ENCODE measurements at places on chromosomes 4 and X.

DNA sequence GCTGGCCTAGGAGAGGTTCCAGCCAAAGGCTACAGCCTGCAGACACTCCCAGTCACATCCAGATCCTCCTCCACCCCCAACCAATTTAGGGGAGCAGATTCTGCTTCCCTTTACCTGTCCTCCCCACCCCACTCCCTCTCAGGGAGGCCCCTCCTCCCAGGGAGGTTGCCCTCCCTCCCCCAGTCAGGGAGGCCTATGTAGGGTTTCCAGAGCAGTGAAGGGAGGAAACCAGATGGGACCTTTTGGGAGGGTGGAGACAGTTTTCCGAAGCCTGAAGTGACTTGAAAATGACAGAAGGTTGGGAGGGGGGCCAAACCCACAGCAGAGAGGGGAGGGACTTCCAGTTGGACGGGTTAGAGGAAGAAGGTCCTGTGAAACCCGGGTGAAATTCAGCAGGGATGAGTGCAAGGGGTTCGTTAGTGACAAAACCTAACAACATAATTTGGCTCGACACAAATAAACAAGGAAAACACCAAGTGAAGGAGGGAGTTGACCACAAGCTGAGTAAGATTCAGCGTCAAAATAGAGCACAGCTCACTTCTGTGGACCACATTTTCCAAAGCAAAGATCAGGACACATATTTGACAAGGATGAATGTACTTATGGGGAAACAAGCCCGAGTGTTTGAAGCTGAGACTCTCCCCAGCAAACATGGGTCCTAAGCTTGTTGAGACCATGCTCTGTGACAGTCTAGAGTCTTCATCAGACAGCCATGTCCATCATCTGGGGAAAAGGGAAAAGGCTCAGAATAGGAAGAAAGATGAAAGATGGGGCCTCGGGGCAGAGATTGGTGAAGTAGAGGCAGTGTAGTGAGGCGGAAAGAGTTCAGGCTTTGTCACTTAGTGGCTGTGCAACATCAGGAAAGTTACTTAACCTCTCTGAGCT is 46.4 kb downstream of the PRPS1 start:
- DNase-seq = no peak

DNA sequence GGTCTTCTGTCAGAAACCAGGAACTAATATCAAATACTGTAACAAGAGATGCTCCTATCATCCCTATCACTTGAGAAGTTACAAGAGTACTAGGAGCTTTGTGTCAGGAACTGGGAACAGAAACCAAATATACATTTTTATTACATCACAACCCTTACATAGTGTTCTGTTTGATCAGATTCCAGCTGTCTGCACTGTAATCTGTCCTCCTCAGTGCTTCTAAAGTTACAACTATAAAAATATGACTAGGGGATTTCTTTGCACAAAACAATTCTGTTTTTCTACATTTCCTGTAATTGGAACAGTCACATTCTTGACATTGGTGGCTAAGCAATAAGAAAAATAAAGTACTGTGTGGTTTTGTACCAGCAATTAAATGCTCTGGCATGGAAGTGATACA is 686.0 kb downstream of the PDHA2 start:
- DNase-seq = no peak

DNA sequence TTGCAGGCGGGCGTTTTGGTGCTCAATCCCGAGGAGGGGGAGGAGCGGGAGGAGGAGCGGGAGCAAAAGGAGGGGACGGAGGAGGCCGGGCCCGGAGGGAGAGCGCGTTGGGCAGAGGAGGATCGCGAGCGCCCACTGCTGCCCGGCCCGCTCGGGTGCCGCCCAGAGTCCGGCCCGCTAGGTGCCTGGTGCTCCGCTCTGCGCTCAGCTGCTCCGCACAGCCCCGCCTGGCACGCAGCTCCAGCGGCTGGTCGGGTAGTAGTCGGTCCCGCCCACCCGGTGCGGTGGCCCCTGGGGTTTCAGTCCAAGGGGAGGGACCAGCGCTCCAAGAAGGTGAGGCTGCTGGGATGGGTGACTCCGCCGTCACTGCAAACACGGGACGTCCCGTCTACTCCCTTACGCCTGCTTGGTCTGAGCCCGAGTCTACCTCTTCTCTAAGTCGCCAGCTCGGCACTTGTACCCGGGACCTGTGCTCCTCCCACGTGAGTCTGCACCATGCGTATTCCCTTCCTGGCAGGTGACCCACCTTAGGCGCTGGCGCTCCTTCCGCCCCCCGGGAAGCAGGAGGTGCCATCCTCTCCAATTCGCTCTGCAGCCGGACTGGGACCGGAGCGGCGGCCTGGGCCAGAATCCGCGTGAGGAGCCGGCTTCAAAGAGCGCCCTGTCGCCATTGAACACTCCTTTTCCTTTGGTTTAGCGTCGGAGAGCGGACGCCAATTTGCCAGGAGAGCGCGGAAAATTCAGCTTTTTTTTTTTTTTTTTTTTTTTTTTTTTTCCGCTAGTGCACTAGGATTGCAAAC is 405 bp upstream of the HS3ST1 start:
- DNase-seq = peak; percentile 57

DNA sequence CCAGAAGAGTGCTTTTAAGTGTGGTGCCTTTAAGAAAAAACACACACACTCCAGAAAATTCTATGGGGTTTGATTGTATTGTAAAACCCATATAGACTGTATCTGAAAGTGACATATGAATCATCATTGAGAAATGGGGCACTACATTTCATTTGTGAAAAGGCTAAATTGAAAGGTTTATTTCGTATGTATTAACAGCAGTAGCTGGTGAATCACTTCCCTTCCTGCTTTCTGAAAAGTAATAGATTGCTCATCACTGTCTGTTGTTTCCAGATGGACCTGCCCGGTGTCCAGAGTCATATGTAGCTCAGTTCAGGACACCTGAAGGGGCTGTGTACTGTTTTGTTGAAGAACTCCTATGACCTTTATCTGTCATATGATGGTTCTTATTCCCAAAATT is 28.1 kb upstream of the HPRT1 start:
- no peak for DNase-seq

- DNase-seq = peak; percentile 39
Observed at GRCh38 chr4:186726426-186727168, 2.9 kb upstream of the FAT1 start.

GRCh38 chr4:111631215-111631999 is 513.8 kb upstream of the FAM241A start:
- DNase-seq = no peak

DNA sequence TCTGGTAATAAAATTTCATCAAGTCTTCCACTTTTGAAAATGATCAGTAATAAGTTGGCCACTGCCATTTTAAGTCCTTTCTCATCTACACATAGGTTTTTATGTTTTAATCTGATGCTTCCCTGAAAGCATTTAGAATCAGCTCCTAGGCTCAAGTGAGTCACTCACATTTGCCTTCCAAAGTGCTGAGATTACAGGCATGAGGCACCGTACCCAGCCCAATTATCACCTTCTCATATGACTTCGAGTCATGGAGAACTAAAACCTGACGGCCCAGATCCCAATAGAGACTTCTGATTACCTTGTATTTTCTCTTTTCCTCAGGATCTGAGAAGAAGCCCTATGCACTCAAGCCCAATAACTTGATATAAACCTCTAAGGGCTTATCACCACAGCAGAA is 140.8 kb downstream of the OPHN1 start:
- DNase-seq = no peak

GRCh38 chr4:86890790-86891189 is 1.4 kb downstream of the C4orf36 start:
- no peak for DNase-seq

- no peak for DNase-seq
Observed at GRCh38 chr4:3341760-3342159, 48.9 kb downstream of the RGS12 start.

DNA sequence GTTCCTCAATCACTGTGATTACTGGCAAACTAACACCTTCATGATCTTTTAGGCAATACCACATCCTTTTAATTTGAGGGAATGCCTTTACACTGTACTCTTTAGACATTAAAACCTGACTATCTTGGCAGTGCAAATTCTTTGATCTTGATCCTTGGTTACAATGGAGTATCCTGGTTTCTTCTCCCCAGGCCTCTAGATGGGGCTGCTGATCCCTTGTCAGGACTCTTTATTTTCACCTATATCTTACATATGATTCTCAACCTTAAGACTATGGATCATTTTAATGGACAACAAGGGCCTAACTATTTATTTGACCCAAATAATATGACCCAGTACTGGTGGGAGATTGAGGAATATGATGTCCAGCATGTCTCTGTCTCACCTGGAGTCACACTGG is 1005.5 kb upstream of the INTU start:
- no peak for DNase-seq

DNA sequence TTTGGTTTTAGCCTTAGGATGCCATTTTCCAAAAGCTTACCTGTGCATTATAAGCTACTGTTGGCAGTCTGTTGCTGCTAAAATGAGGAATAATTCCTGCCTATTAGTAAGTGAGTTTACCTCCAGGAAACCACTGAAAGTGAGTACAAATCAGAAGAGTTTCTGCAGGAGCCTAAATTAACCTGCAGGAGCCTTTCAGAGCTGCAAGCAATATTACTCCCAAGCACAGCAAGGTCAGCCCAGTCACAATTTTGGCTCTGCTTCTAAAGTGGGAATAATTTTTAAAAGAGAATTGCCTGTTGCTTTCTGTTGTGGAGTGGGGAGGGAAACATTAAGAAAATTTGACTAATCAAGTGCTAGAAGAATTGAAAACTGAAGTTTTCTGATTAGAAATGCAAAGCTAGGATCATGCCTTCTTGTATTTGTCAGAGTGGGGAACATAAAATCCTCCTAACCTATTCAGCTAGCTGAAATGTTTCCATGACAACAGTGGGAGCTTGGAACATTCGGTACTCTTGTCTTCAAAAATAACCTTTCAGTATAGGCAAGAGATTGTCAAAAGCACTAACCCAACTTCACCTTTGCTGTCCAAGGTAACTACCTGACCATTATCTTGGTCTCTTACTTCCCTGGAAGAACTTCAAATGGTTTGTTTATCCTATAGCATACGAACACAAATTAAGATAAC is 193.2 kb downstream of the COMMD8 start:
- no peak for DNase-seq

GRCh38 chr4:48470570-48470969 is 12.6 kb upstream of the SLC10A4 start:
- DNase-seq = peak; percentile 71

GRCh38 chrX:133287860-133288259 is 69.7 kb upstream of the TFDP3 start:
- DNase-seq = no peak

GRCh38 chr4:152246659-152247058 is 289.2 kb downstream of the FBXW7 start:
- no peak for DNase-seq

DNA sequence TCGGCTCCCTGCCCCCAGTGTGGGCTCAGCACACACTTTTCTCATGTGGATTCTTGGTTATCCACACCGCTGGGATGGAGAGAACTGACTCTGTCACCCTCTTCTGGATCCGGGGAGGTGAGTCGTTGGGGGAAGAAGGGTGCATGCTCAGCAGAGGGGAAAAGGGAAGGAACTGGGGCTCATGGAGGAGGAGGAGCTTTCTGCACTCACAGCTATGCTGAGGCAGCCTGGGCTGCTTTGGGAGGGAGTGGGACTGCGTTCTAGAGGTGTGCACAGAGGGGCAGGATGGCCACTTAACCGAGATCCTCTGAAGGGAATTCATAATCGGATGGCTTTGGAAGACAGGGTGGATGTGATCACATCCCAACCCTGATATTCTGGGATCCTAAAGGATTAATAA is 51.6 kb downstream of the RTL5 start:
- no peak for DNase-seq

- DNase-seq = no peak
Observed at GRCh38 chrX:133594156-133594555, 178.9 kb upstream of the GPC4 start.

- no peak for DNase-seq
Observed at GRCh38 chrX:19127649-19128168, 5.4 kb upstream of the ADGRG2 start.

DNA sequence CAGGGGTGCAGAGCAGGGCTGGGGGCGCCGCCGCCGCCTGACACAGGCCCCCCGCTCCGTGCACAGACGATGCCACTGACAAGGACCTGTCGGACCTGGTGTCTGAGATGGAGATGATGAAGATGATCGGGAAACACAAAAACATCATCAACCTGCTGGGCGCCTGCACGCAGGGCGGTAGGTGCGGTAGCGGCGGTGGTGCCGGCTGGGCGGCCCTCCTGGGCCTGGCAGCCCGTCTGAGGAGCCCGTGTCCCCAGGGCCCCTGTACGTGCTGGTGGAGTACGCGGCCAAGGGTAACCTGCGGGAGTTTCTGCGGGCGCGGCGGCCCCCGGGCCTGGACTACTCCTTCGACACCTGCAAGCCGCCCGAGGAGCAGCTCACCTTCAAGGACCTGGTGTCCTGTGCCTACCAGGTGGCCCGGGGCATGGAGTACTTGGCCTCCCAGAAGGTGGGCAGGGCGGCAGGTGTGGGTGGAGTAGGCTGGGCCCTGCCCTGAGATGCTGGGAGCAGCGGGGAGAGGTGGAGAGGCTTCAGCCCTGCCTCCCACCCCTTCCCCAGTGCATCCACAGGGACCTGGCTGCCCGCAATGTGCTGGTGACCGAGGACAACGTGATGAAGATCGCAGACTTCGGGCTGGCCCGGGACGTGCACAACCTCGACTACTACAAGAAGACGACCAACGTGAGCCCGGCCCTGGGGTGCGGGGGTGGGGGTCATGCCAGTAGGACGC is 12.6 kb downstream of the FGFR3 start:
- no peak for DNase-seq

GRCh38 chr4:126267689-126268088 is 952.9 kb downstream of the FAT4 start:
- no peak for DNase-seq

DNA sequence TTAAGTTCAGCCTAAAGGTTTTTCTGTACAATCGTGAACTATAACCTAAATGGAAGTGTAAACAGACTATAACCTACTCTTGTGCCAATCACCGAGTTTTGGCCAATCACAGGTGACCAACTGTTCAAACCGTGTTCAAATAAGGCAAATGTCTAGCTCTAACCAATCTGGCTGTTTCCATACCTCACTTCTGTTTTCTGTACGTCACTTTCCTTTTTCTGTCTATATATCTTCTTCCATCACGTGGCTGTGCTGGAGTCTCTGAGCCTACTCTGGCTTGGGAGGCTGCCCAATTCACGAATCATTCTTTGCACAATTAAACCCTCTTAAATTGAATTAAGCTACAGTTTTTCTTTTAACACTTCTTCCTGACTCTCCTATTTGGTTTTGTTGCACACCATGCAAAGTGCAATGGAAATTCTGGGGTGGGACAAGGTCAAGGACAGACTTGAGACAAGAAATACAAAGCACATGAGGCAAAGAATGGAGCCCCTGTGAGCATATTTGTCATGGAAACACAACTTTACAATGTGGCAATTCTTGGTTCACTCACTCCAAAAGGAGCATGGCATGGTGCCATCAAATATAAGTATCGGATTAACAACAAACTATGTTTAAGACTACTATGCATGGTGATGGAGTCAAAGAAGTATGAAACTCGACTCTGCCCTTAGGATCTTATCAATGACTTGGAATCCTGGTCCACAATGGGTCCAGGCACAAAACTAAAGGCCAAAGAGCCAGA is 115.7 kb upstream of the FAM9B start:
- DNase-seq = no peak
